ENCODE measurements at places on chromosomes 7 and 10.

DNA sequence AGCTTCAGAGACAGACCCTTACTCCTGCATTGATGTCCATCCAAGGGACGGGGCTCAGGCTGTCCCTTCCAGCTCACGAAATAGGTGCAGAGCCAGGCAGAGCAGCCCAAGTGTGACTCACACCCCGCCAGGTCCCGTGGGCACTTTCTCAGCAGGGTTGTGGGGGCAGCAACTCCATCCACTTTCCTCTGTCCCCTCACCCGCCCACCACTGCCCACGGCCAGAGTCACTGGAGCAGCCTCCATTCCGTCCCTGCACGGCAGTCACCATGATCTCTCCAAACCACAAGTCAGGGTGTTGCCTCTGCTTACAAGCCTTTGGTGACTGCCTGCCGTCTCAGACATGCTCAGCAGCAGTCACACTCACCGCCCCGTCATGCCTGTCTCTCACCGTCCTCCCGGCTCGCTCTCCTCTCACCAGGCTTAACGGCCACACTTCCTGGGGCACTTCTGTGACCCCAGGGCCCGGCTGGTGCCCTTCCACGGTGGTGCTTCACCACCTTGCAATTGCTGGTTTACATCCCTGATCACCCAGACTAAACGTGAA is 39.3 kb downstream of the CALML3 start:
- no peak for DNase-seq

DNA sequence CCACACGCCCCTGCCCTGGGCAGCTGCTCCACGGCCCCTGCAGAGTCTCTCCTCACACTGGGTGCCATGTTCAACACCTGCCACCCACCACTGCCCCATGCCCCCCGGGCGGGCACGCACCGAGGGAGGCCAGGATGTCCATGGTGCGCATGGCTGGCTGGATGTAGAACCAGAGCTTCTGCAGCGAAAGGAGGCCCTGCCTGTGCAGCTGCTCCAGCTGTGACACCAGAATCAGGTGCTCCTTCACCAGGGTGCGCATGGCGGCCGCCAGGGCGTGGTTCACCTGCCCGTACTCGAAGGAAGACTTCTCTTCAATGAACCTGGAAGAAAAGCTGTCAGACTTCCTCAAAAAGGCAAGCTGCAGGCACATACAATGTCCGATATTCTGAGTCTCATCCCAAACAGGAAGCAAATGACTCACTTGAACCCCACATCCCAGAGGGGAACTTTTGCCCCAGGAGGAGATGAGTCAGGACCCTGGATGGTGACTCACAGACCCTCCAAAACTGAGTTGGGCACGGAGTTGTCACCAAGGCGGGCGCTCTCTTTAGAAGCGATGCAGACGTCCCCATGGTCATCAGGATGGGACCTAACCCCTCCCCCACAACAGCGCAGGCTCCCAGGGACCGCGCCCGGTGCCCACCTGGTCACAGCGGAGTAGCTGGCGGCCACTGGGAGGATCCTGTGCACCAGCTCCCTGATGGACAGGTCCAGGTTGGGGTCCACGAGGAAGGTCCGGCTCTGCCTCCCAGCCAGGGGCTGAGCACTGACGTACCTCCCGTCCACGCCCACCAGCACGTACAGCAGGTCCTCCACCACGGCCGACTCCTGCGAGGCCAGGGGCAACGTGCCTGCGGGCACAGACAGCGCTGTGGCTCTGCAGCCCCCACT is 15.5 kb downstream of the TUBGCP2 start:
- DNase-seq: peak; percentile 84

DNA sequence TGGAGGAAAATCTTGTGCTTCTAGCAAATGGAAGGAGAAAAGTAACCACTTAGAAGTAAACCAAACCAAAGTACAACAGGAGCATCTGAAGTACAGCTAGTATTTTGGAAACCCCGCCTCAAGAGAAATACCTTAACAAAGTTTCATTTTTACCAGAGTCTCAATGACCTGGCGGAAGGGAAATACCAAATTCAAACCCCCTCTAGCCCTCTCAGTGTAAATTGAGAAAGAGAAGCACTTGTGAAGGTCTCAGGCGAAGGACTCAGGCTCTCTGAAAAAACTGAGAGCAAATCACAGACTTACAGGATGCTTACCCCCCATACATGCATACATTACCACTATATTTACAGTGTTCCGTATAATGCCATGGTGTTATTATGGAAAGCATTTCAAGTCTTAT is 70.1 kb downstream of the ZPBP start:
- no peak for DNase-seq

GRCh38 chr10:28331841-28332240 is 29.0 kb upstream of the MPP7 start:
- DNase-seq: no peak

DNA sequence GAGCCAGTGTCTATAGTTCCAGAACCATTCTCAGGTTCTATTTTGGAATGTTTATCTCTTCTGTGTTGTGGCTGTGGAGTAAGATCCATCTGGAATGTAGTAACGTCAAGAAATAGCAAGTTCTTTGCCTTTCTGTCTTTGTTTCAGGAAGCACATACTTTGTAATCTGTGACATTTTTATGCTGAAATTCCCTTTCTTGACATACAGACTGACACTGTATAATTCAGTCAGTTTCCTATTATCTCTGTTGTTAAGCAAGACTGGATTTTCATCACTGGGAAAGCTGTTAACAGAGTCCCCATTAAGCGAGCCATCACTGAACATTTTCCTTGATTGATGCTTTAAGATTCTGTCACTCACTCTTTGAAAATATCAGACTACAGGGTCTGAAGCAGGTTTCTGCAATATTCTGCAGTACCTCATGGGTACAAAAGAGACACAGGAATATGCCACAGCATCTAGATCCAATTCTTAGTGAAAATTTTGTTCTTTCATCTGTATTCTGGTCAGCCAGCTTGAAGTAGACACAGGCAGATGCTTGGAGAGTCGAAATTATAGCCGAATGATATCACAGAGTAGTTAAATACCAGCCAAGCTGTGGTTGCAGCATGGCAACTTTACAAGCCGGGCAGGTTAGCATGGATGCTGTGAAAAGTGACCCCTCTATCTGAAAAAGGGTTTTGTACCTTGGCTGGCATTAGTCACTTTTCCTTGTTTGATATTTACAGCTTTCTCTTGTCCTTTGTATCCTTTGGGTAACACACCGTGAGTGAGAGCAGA is 62.6 kb downstream of the CACNB2 start:
- DNase-seq: no peak

DNA sequence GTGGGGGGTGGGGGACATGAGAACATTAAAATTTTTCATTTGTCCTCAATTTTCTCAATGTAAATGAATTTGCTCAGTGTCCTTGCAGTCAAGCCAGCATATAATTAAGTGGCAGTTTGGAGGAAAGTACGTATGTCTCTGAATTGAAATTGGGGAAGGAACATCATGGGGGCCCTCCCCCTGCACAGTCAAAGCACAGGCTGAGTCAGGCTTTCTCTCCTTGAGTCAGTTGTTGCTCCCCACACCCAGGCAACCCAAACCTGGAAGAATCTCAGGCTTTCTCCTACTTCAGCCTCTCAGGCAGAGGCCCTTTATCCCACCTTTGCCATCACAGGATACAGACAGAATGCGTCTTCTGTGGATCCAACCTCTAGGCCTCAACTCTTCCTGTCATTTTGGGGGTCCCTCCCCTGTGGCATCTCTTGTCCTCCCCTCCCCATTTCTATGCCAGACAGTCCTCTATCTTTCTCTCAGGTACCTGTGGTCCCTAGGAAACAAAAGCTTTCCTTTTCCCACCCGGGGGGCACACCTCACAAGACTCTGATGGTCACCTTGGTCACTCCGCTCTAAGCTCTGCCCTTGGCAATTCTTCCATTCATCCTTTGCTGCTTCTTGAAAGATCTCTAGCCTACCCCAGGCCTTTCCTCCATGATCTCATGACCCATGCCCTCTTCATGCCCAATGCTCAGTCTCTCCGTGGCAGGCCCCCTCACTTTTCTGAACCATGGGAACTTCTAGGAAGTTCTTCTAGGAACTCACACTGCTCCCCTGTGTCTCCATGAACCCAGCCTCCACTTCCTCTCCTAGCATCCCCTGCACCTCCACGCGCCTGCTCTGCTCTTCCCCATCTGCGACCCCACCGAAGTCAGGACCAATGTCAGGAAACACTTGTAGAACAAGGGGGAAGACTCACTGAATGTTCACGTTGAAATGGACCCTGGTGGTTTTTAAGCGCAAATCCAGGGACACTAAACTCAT is 40.4 kb downstream of the CREB3L2 start:
- peak; percentile 79 for DNase-seq

GRCh38 chr7:137482466-137482865 is 138.9 kb upstream of the PTN start:
- DNase-seq: no peak

DNA sequence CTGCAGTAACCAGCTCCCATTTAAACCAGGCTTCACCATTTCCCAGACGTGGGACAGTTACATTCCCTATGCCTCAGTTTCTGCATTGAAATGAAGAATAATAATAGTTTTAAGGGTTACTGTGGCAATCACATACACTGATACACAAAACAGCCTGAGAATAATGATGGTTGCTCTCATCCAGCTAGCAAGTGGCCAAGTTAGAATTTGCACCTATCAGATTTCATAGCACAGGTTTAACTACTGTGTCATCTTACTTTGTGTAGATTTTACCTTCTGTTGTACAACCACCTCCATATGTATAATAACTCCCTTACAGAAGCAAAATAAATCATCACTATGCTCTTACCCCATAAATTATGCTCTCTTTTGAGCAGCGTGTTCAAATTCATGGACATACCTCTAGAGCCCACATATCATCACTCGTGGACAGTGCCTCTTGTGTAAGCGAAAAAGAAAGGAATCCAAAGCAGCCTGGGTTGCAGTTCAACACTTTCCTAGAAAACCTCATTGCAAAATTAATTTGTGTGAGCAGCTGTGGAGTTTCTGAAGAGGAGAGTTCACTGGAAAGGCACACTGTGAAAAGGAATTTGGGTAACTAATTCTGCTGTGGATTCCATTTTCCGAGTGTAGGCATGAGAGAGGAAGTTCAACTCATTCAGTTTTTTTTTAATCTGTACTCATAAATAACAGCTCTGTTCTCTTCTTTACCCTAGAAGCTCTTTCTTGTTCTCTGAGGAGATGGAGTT is 492.5 kb downstream of the ARL4A start:
- DNase-seq: no peak

DNA sequence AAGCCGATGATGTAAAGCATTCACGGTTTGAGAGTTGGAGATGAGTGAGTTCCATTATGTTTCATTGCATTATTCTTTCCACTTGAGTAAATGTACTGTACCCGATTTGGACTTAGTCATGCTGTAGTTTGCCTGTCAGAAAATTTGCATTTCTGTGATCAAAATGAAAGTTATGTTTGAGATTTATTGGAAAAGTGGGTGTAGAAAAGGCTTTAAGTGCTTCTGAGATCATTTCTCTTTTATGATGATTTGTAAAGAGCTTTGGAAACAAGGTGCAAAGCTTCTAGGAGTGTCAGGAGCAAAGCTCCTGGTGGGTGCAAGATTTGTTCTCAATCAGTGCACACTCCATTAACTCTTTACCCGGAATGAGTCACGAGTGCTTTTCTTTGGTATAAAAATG is 204.1 kb upstream of the POM121L12 start:
- DNase-seq: no peak
